AG04449 (cell line): ENCODE measurements at places on chromosomes 7 and 10.

GRCh38 chr10:29119374-29119773, 169.5 kb upstream of the LYZL1 start:
- no peak for DNase-seq

- no peak for DNase-seq
Measured at GRCh38 chr10:113865901-113866300, 11.4 kb downstream of the NHLRC2 start.

DNA sequence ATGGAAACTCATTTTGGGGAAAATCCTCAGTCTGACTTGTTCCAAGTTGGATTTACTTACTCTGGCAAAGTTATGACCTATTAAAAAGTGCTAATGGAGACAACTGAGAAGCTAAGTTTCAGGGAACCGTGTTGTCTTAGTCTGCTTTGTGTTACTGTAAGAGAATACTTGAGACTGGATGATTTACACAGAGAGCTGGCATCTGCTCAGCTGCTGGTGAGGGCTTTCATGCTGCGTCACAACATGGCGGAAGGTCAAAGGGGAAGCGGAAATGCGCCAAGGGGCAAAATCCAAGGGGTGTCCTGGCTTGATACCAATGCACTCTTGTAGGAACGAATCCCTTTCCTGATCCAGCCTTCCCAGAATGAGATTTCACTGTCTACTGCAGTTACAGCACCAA, 46.4 kb downstream of the MTURN start:
- no peak for DNase-seq

- DNase-seq: no peak
Measured at GRCh38 chr7:102897211-102897631, 15.6 kb upstream of the LRRC17 start.

GRCh38 chr10:46234026-46234425, 52.8 kb upstream of the ANTXRL start:
- DNase-seq: no peak

- DNase-seq: no peak
Measured at GRCh38 chr10:43765516-43765915, 116.8 kb upstream of the ZNF32 start.

DNA sequence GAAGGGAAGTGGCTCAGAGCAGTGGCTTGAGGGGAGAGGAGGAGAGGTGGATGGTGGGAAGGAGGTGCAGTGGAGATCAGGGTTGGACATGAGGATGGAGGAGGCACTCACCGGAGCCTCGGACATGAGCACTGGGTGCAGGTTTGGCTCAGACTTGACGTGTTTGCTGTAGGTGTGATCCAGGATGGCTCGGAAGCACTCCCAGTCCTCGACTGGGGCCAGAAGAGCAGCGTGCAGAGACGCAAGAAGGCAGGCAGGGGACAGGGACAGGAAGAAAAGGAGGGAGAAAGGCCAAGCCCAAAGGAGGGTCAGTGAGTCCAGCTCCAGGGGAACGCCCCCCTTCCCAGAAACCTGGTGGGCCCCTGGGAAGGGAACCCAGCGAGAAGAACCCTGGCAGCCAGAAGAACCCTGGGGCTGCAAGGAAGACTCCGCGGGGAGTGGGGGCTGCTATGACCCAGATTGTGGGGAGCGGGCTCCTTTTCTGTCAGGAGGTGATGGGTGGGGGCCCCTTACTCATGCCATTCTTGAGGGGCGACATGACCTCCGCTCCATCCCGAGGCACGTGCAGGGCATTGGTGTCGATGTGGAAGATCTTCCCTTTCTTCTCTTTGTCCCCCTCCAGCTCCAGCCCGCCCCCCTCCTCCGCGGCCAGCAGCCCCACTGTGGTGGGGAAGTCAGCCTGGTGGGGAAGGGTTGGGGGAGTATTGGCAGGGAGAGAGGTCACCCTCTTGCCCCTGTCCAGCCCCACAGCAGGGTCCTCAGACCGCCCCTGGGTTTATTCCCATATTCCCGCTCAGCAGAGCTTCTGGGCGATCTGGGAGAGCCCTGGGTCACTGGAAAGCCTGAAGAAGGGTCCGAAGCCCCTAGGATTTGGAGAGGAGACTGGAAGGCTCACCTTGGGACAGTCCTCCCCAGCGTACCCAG, 1.1 kb downstream of the ACTL6B start:
- DNase-seq: no peak
